GM19239 (cell line): ENCODE measurements at places on chromosomes 5 and 9.

GRCh38 chr9:19163631-19164030, 36.3 kb upstream of the PLIN2 start:
- no peak for DNase-seq

GRCh38 chr5:82364497-82364896, 86.3 kb upstream of the RPS23 start:
- DNase-seq, result no peak

GRCh38 chr5:115375893-115376292, 79.4 kb upstream of the CCDC112 start:
- no peak for DNase-seq

GRCh38 chr5:1225081-1225480, at the start of gene SLC6A18:
SLC6A18 (plus strand) TSS chr5:1225381; CDS start chr5:1225478, 97 bp downstream.
- no peak for DNase-seq

DNA sequence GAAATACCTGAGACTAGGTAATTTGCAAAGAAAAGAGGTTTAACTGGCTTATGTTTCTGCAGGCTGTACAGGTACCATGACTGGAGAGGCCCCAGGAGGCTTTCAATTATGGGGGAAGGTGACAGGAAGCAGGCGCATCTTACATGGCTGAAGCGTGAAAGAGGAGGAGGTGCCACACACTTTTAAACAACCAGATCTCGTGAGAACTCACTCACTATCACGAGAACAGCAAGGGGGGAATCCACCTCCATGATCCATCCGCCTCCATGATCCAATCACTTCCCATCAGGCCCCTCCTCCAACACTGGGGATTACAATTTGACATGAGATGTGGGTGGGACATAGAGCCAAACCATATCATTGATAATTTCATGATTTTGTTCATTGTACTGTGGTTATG, 2.5 kb upstream of the MED27 start:
- DNase-seq, result no peak

- DNase-seq, result peak; percentile 42
Observed at GRCh38 chr5:10452768-10453331, 11.2 kb downstream of the ROPN1L start.
